ENCODE measurements at places on chromosomes 7 and 10. TPM values are rescaled to one million over a fixed set of nuclear protein-coding genes. Genes with fewer than 3 reads are reported as not detected.

- H3K27me3 ChIP-seq, result no peaks in the 10 kb centered on the region
- no peaks in the 10 kb centered on the region for H3K36me3 ChIP-seq
- DNase-seq, result no peak
- no peak overlapping the region for H3K27ac ChIP-seq
- no peaks in the 10 kb centered on the region for H3K4me1 ChIP-seq
Measured at GRCh38 chr7:37212051-37212450, 236.6 kb downstream of the ELMO1 start.

- H3K4me3 ChIP-seq, result peak within 1 kb of the TSS; percentile 61
- no peaks in the 10 kb centered on the region for H3K36me3 ChIP-seq
- H3K27me3 ChIP-seq, result peaks cover 45% of the 10 kb centered on the region
- no peaks in the 10 kb centered on the region for H3K4me1 ChIP-seq
- no peak within 1 kb of the TSS for H3K27ac ChIP-seq
Measured at GRCh38 chr7:73623798-73624668, at the start of gene MLXIPL. MLXIPL (minus strand) TSS chr7:73624522; CDS start chr7:73624492, 30 bp downstream.

IFIT2 gene
- total RNA-seq, result 7.0 TPM

ZNF117 gene
- total RNA-seq, result 2.8 TPM

MAGI2 gene
- total RNA-seq, result 4.1 TPM

TAS2R41 gene
- total RNA-seq, result not detected

GRCh38 chr10:24427678-24428409 is 218.9 kb downstream of the KIAA1217 start:
- peaks cover 15% of the 10 kb centered on the region for H3K4me1 ChIP-seq
- peak overlapping the region; percentile 77 for H3K27ac ChIP-seq
- H3K4me3 ChIP-seq, result no peak overlapping the region
- H3K36me3 ChIP-seq, result no peaks in the 10 kb centered on the region
- DNase-seq, result peak; percentile 82
- no peaks in the 10 kb centered on the region for H3K27me3 ChIP-seq

DNA sequence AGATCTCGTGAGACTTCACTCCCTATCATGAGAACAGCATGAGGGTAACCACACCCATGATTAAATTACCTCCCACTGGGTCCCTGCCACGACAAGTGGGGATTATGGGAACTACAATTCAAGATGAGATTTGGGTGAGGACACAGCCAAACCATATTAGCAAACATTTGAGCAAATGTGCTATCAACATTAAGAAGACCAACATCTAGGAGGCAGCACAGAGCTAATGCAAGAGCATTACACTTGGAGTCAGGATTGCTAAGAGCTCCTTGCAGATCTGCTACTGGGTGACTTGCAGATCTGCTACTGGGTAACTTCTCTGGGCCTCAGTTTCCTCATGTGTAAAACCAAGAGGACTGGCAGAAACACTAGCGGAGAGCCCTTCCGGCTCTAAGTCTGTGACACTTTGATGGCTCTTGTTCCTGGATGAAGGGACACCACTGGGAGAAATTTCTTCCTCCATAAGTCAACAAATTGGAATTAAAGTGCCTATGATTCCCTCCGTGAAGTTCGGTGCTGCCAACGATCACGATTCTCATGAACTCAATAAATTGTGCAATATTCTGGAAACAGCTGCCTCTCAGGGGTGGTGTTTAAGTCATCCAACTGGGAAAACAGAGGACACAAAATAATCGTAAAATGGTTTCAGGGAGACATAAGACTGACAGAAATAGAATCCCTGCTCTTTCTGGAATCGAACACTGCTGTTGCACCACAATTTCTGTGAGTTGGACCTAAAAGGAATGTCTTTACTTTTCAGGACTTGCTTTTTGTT is 115.8 kb upstream of the ITGB1 start:
- H3K27me3 ChIP-seq, result no peaks in the 10 kb centered on the region
- H3K4me3 ChIP-seq, result peak overlapping the region; percentile 1
- no peaks in the 10 kb centered on the region for H3K4me1 ChIP-seq
- no peak overlapping the region for H3K27ac ChIP-seq
- H3K36me3 ChIP-seq, result no peaks in the 10 kb centered on the region
- DNase-seq, result peak; percentile 48

PSD gene
- total RNA-seq, result 1.0 TPM

GRCh38 chr7:29353810-29354209 is 159.2 kb downstream of the CHN2 start:
- no peak for DNase-seq
- no peaks in the 10 kb centered on the region for H3K36me3 ChIP-seq
- H3K27me3 ChIP-seq, result peaks cover 12% of the 10 kb centered on the region
- H3K4me1 ChIP-seq, result no peaks in the 10 kb centered on the region
- H3K4me3 ChIP-seq, result no peak overlapping the region

DNA sequence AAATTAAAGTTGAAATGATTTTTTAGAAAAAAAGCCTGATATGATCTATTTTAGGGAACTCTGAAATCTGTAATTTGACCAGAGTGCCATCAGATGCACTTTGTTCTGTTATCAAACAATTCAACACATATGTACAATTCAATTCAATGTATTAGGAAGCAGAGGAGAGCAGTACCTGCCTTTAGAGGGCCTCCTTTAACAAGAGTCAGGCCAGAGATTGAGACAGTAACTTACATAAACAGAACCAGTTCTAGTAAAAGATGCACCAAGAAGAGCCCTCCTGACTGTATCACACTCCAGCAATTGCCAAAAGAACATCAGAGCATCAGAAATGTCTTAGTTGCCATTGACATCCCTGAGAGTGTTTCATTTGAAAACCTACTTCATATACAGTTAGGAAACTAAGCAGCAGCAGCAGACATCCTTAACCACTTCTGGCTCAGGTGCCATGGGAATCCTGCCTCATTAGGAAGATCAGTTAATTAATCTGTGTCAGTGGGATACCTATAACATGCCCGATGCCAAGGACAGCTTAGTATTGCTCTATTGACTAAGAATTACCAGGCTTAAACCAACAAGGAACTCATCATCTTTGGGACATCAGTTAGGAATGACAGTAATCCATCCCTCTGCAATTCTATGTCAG is 1222.6 kb upstream of the LRRN3 start:
- no peaks in the 10 kb centered on the region for H3K4me1 ChIP-seq
- H3K27ac ChIP-seq, result no peak overlapping the region
- no peaks in the 10 kb centered on the region for H3K36me3 ChIP-seq
- no peaks in the 10 kb centered on the region for H3K27me3 ChIP-seq

DNA sequence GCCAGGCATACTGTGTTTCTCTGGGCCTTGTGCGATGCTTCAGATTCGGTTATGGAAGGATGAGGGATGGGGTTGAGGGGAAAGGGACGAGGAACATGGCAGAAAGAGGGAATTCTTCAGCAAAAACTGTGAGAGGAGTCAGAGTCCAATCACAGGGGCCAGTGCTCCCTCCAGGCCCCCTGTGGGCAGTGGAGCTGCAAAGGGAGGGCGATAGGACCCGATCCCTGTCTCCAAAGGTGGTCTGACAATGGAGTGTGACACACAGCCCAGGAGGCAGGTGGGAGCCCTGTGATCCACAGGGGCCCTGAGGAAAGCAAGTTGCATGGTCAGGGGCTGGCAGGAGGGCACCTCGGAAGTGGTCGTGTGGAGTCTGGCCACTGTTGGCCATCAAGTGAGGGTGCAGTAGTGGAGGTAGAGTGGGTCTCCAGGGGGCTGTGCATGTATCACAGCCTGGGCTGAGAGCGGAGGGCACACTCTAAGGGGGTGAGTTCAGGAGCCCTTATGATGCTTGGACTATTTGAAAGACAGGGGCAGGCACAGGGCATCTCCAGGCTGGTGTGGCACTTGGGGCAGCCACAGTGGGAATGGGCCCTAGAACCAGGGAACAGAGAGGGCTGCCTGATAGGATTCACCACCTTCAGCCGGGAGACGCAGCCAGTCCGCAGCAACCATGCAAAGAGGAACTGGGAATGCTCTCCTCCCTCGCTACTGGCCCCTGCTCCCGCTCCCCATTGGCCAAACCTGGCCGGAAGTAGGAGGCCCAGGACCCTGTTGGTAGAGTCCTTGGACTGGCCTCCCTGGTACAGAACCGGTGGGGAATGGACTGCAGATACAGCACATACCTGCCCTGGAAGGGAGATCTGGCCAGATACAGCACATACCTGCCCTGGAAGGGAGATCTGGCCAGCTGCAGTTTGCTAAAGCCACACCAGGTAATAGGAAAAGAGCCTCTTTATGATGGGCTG is 115.9 kb downstream of the ADCY1 start:
- H3K27me3 ChIP-seq, result no peaks in the 10 kb centered on the region
- 0 out of 2 replicates have a peak overlapping the region, but pooled peaks have one; percentile 12 for H3K27ac ChIP-seq
- no peak overlapping the region for H3K4me3 ChIP-seq
- peaks cover 10% of the 10 kb centered on the region for H3K4me1 ChIP-seq
- no peak for DNase-seq

GRCh38 chr10:112335868-112336265 is 38.0 kb upstream of the ACSL5 start:
- DNase-seq, result peak; percentile 32
- H3K4me1 ChIP-seq, result peaks cover 26% of the 10 kb centered on the region
- no peaks in the 10 kb centered on the region for H3K27me3 ChIP-seq

GRCh38 chr10:6487920-6488319 is 92.2 kb downstream of the PRKCQ start:
- no peaks in the 10 kb centered on the region for H3K4me1 ChIP-seq
- no peak overlapping the region for H3K4me3 ChIP-seq
- no peak for DNase-seq
- no peaks in the 10 kb centered on the region for H3K36me3 ChIP-seq

- peaks cover 31% of the 10 kb centered on the region for H3K4me1 ChIP-seq
- peak; percentile 99 for DNase-seq
- peak overlapping the region; percentile 92 for H3K27ac ChIP-seq
- H3K27me3 ChIP-seq, result no peaks in the 10 kb centered on the region
- H3K4me3 ChIP-seq, result peak overlapping the region; percentile 85
- H3K36me3 ChIP-seq, result no peaks in the 10 kb centered on the region
Measured at GRCh38 chr7:28408960-28409715, 3.2 kb upstream of the CREB5 start.

- peaks cover 38% of the 10 kb centered on the region for H3K4me1 ChIP-seq
- H3K27me3 ChIP-seq, result no peaks in the 10 kb centered on the region
- 0 out of 2 replicates have a peak, but pooled peaks cover 15% of the 10 kb centered on the region for H3K36me3 ChIP-seq
Measured at GRCh38 chr10:87093632-87094372, 841 bp downstream of the GLUD1 start.

DNA sequence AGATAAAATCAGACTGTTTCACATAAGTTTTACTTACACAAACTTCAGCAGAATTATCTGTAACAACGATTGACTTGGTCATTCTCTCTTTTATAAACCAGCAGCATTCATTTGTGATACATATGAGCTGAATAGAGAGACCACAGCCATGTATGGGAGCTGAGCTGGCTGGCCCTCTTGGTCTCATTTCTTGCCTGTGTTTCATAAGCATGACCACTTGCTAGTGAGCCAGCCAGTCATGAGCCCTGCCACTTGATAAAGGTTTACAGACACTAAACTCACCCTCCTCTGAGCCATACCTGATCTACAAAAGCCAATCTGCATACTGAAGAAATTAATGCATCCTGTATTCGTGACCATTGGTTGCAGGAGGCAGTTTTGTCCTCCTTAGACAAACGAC is 82.1 kb downstream of the PKD1L1 start:
- no peaks in the 10 kb centered on the region for H3K4me1 ChIP-seq
- no peaks in the 10 kb centered on the region for H3K36me3 ChIP-seq
- DNase-seq, result peak; percentile 49
- H3K27ac ChIP-seq, result no peak overlapping the region
- no peak overlapping the region for H3K4me3 ChIP-seq

C7orf57 gene
- total RNA-seq, result not detected

DNA sequence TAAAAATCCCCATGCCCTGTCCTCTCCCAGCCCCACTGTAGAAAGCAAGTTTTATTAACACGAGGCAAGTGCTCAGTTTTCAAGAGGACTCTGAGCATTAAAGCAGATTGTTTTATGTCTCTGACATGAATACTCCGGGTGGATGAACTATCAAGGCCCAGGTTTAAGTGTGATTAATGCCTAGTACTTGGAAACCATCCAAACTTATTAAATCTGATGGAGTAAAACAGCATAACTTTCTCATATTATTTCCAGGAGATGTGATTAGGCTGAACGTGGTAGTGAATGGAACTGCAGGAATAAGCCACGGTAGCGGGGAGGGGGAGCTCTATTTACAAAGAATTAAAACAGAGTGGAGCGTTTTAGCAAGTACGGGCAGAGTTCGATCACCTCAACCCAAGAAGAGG is 144.2 kb upstream of the RNF32 start:
- H3K4me1 ChIP-seq, result no peaks in the 10 kb centered on the region
- H3K27ac ChIP-seq, result no peak overlapping the region
- no peaks in the 10 kb centered on the region for H3K27me3 ChIP-seq
- no peak overlapping the region for H3K4me3 ChIP-seq
- no peaks in the 10 kb centered on the region for H3K36me3 ChIP-seq

- DNase-seq, result peak; percentile 43
- H3K4me3 ChIP-seq, result no peak overlapping the region
- H3K4me1 ChIP-seq, result peaks cover 22% of the 10 kb centered on the region
- H3K36me3 ChIP-seq, result no peaks in the 10 kb centered on the region
- no peaks in the 10 kb centered on the region for H3K27me3 ChIP-seq
- H3K27ac ChIP-seq, result peak overlapping the region; percentile 31
Measured at GRCh38 chr10:51117794-51118193, 43.5 kb downstream of the PRKG1 start.

SLC13A4 gene
- not detected for total RNA-seq

- H3K4me3 ChIP-seq, result no peak overlapping the region
- no peaks in the 10 kb centered on the region for H3K36me3 ChIP-seq
- no peaks in the 10 kb centered on the region for H3K4me1 ChIP-seq
- no peak for DNase-seq
Measured at GRCh38 chr7:2008936-2009540, 223.7 kb downstream of the MAD1L1 start.

PRTFDC1 gene
- 11.4 TPM for total RNA-seq

- no peak for DNase-seq
- H3K36me3 ChIP-seq, result peaks cover 50% of the 10 kb centered on the region
- H3K27me3 ChIP-seq, result no peaks in the 10 kb centered on the region
- H3K4me3 ChIP-seq, result no peak overlapping the region
- H3K4me1 ChIP-seq, result no peaks in the 10 kb centered on the region
- no peak overlapping the region for H3K27ac ChIP-seq
Measured at GRCh38 chr7:154947604-154948003, 55.3 kb downstream of the PAXIP1 start.

AGBL3 gene
- total RNA-seq, result 2.4 TPM

GRM3 gene
- total RNA-seq, result not detected

- H3K27ac ChIP-seq, result no peak overlapping the region
- no peaks in the 10 kb centered on the region for H3K36me3 ChIP-seq
- no peaks in the 10 kb centered on the region for H3K27me3 ChIP-seq
- H3K4me3 ChIP-seq, result no peak overlapping the region
- no peak for DNase-seq
Measured at GRCh38 chr10:70563230-70563629, 39.3 kb downstream of the PRF1 start.

DNA sequence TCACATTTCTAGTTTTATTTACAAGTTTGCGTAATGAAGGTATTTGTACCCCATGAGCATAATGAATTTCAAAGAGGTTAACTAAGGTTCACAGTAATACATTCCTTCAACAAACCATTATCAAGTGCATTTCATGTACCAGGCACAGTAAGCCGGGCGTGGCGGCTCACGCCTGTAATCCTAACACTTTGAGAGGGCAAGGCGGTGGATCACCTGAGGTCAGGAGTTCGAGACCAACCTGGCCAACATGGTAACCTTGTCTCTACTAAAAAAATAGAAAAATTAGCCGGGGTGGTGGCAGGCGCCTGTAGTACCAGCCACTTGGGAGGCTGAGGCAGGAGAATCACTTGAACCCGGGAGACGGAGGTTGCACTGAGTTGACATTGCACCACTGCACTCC is 4.3 kb upstream of the EIF3A start:
- no peaks in the 10 kb centered on the region for H3K27me3 ChIP-seq
- no peak overlapping the region for H3K27ac ChIP-seq
- no peaks in the 10 kb centered on the region for H3K4me1 ChIP-seq
- no peaks in the 10 kb centered on the region for H3K36me3 ChIP-seq
- no peak for DNase-seq
- no peak overlapping the region for H3K4me3 ChIP-seq

GRCh38 chr7:137981668-137982067 is 20.2 kb downstream of the CREB3L2 start:
- H3K27ac ChIP-seq, result peak overlapping the region; percentile 98
- H3K36me3 ChIP-seq, result peaks cover 11% of the 10 kb centered on the region
- H3K27me3 ChIP-seq, result no peaks in the 10 kb centered on the region
- H3K4me1 ChIP-seq, result peaks cover 84% of the 10 kb centered on the region
- DNase-seq, result no peak

All from GM23248 (cell line).